Bronchus fibroblast of lung (primary cell): ENCODE measurements at places on chromosomes 1 and 21. TPM values are rescaled to one million over a fixed set of nuclear protein-coding genes. Genes with fewer than 3 reads are reported as not detected.

FCAMR gene
- total RNA-seq = not detected in 2 replicates

SPRR3 gene
- total RNA-seq = not detected in 2 replicates

ADAMTS1 gene
- 13.5 and 15.5 TPM in 2 replicates for total RNA-seq

AKNAD1 gene
- total RNA-seq = 0.34 TPM in 1 of 2 replicates, not detected in the other

S100B gene
- total RNA-seq = 1.3 and 2.2 TPM in 2 replicates

VCAM1 gene
- total RNA-seq = 4.5 and 5.7 TPM in 2 replicates

GJA9 gene
- not detected in 2 replicates for total RNA-seq
